ENCODE measurements at places on chromosomes 16 and 17. TPM values are rescaled to one million over a fixed set of nuclear protein-coding genes. Genes with fewer than 3 reads are reported as not detected.

ULK2 gene
- total RNA-seq, result 17.2 TPM

KRTAP1-1 gene
- total RNA-seq, result not detected

C1QTNF8 gene
- total RNA-seq, result not detected

MYH2 gene
- total RNA-seq, result 0.11 TPM

LRRC46 gene
- total RNA-seq, result 0.46 TPM

CHST4 gene
- total RNA-seq, result not detected

ABCC11 gene
- total RNA-seq, result 0.18 TPM

CCL3 gene
- total RNA-seq, result not detected

MTSS2 gene
- 82.3 TPM for total RNA-seq

LGALS9B gene
- not detected for total RNA-seq

KIAA0753 gene
- 11.3 TPM for total RNA-seq
